ENCODE measurements at places on chromosomes 6 and 20. TPM values are rescaled to one million over a fixed set of nuclear protein-coding genes. Genes with fewer than 3 reads are reported as not detected.

The BPIFA1 gene
- not detected for total RNA-seq

The UTRN gene
- total RNA-seq = 62.1 TPM

The ZSCAN26 gene
- total RNA-seq = 12.0 TPM

The KCNQ2 gene
- total RNA-seq = 11.5 TPM

The SLC35D3 gene
- not detected for total RNA-seq

The LYRM2 gene
- 33.7 TPM for total RNA-seq

The SOX18 gene
- total RNA-seq = 0.60 TPM

The THBD gene
- 14.2 TPM for total RNA-seq

The FERMT1 gene
- total RNA-seq = 10.9 TPM

The C20orf141 gene
- total RNA-seq = not detected

GRCh38 chr6:112563368-112563767, 216.2 kb downstream of the RFPL4B start:
- peak overlapping the region; percentile 7 for H3K4me3 ChIP-seq
- no peaks in the 10 kb centered on the region for H3K36me3 ChIP-seq
- peaks cover 18% of the 10 kb centered on the region for H3K4me1 ChIP-seq
- peak overlapping the region; percentile 67 for H3K27ac ChIP-seq

GRCh38 chr20:17625246-17626051, 55.6 kb downstream of the DSTN start:
- no peak overlapping the region for H3K4me3 ChIP-seq
- DNase-seq = no peak
- no peaks in the 10 kb centered on the region for H3K27me3 ChIP-seq
- no peaks in the 10 kb centered on the region for H3K4me1 ChIP-seq
- H3K27ac ChIP-seq = no peak overlapping the region
- H3K36me3 ChIP-seq = peaks cover 33% of the 10 kb centered on the region

GRCh38 chr6:135202836-135203235, 21.7 kb downstream of the MYB start:
- no peaks in the 10 kb centered on the region for H3K36me3 ChIP-seq
- no peak overlapping the region for H3K27ac ChIP-seq
- no peaks in the 10 kb centered on the region for H3K27me3 ChIP-seq
- DNase-seq = no peak

DNA sequence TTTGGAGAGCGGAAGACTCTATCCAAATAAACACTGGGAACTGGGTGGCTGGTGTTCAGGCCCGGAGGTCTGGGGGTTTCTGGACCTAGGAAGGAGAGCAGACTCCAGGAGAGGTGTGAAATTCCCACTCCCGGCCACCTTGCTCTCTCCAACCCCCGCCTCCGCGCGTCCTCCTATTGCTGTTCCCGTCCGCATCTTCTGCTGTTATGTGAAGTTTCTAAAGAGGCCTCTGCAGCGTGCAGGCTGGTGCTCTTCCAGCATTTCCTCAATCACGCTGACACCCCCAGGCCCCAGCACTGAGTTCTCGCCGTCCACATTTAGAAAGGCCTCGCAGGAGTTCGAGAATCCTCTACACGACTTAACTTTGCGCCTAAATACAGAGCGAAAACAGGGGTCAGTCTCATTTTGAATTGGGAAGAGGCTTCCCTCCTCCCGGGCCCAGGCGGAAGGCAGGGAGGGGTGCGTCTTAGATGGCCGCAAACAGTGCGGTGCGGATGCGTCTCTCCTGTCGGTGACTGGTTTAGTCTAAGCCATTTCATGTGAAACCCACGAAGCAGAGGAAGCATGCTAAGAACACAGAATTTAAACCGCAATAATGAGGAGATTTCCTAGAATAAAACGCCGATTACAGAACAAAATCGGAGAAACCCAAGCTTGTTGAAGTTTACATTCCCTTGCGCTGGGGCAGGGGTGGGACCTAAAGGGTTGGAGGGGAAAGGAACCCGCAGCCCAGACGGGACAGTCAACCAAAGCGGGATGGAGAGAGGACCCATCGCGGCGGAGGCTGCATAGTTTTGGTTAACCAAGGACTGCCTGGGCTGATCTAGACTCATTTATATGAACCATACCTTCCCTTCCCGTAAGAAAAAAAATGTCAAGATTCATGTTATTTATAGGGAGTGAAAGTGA, 4.0 kb upstream of the FOXF2 start:
- no peak overlapping the region for H3K27ac ChIP-seq
- H3K27me3 ChIP-seq = peaks cover 81% of the 10 kb centered on the region
- no peaks in the 10 kb centered on the region for H3K36me3 ChIP-seq
- DNase-seq = no peak

- no peaks in the 10 kb centered on the region for H3K4me1 ChIP-seq
- peaks cover 2% of the 10 kb centered on the region for H3K27me3 ChIP-seq
- no peaks in the 10 kb centered on the region for H3K36me3 ChIP-seq
- no peak overlapping the region for H3K27ac ChIP-seq
These were observed 471.5 kb downstream of the EPM2A start for GRCh38 chr6:145263778-145264211.

DNA sequence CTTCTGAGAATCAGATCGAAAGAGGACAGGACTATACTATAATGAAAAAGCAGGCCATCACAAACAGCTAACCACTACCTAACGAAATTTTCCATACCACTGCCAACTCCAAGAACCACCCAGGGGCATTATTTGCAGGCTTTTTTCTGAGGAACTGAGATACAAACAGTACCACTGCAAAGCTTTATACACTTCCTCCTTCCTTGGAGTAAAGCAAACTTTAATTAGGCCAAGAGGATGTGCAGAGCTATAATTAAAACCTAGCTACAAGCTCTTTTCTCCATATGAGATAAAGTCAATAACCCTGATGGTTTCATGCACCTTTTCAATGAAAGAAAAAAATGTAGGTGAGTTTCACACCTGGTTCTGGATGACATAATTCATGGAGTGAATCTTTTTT, 68.5 kb downstream of the ELOVL5 start:
- peaks cover 12% of the 10 kb centered on the region for H3K36me3 ChIP-seq
- no peak overlapping the region for H3K27ac ChIP-seq
- no peak overlapping the region for H3K4me3 ChIP-seq

- no peak for DNase-seq
- H3K4me1 ChIP-seq = no peaks in the 10 kb centered on the region
- no peaks in the 10 kb centered on the region for H3K36me3 ChIP-seq
- no peak overlapping the region for H3K27ac ChIP-seq
These were observed 138.8 kb upstream of the LAMA2 start for GRCh38 chr6:128743974-128744765.

DNA sequence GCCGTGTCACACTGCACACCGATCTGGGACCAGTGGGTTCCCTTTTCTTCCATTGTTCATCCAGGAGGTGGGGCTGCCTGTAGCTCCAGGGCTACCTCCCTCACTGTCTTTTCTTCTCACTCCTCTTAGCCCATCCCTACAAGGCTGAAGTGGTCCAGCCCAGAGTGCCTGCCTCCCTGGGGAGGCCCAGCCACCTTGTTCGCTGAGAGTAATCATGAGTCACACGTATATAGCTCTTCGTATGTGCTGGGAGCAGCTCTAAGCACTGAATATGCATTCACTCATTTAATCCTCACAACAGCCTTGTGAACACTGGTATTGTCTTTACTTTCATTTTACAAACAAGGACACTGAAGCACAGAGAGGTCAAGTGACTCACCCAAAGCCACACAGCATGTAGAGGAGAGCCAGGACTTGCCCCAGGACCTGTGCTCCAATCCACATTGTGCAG, 14.7 kb upstream of the CCDC167 start:
- DNase-seq = peak; percentile 44
- no peaks in the 10 kb centered on the region for H3K36me3 ChIP-seq
- no peak overlapping the region for H3K27ac ChIP-seq
- H3K4me1 ChIP-seq = peaks cover 10% of the 10 kb centered on the region
- no peak overlapping the region for H3K4me3 ChIP-seq
- H3K27me3 ChIP-seq = peaks cover 26% of the 10 kb centered on the region

- no peak overlapping the region for H3K27ac ChIP-seq
- no peaks in the 10 kb centered on the region for H3K36me3 ChIP-seq
- H3K4me3 ChIP-seq = no peak overlapping the region
- H3K4me1 ChIP-seq = no peaks in the 10 kb centered on the region
- no peaks in the 10 kb centered on the region for H3K27me3 ChIP-seq
These were observed 186.1 kb downstream of the TASP1 start for GRCh38 chr20:13452470-13453124.

DNA sequence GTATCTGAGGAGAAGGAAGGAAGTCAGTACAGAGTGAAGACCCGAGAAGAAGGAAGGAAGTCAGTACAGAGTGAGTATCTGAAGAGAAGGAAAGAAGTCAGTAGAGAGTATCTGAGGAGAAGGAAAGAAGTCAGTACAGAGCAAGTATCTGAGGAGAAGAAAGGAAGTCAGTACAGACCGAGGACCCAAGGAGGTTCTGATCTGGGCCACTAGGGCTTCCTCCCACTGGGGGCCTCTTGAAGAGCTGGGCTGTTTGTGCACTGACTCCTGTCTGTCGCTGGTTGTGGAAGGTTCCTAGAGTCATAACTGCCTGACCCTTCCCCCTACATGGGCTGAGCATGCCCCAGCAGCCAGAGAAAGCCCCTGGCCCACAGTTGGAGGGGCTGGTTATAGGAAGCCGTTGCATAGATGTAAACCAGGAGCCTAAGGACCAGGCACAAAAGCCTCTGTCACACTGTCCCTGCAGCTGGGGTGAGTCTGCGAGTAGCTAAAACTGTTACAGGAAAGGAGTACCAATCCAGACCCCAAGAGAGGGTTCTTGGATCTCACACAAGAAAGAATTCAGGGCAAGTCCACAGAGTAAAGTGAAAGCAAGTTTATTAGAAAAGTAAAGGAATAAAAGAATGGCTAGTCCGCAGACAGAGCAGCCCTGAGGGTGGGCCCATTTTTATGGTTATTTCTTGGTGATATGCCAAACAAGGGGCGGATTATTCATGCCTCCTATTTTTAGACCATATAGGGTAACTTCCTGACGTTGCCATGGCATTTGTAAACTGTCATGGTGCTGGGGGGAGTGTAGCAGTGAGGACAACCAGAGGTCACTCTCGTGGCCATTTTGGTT, 395.9 kb downstream of the PREX1 start:
- H3K4me3 ChIP-seq = no peak overlapping the region
- peak; percentile 41 for DNase-seq
- H3K36me3 ChIP-seq = no peaks in the 10 kb centered on the region
- no peak overlapping the region for H3K27ac ChIP-seq
- H3K4me1 ChIP-seq = no peaks in the 10 kb centered on the region

DNA sequence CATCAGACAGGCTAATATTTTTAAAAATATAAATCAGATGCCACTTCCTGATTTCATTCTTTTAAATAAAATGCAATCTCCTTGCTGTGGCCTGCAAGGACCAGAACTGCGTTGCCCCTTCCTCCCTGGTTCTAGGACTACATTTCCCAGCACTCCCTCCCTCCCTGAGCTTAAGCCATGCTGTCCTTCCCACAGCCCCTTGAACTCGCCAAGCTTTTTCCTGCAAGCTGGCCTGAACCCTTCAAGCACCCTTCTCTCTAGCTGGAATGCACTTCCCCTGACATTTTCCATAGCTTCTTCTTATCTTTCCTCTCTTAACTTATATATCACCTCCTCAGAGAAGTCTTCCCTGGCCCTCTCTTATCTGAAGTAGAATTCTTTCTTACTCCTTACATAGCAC, 6.1 kb upstream of the DOK5 start:
- H3K36me3 ChIP-seq = no peaks in the 10 kb centered on the region
- no peak overlapping the region for H3K27ac ChIP-seq
- no peaks in the 10 kb centered on the region for H3K27me3 ChIP-seq

DNA sequence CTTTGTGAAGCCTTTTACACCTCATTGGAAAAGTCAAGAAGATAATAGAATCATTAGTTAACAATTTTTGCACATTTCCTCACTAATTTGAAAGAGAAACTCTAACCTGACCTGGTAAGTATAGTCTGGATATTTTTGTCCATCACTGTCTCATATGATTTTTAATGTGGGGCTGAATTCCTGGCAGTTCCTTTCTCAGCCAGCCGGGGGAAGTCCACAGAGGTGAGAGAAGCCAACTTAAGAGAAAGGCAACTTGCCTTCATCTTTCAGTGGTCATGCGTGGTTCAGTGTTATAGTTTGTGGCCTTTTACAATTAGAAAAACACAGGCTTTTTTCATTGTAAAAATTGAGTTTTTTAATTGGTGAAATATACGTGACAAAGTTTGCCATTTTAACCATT, 80.6 kb downstream of the CDYL start:
- no peaks in the 10 kb centered on the region for H3K27me3 ChIP-seq
- DNase-seq = no peak
- no peak overlapping the region for H3K27ac ChIP-seq
- no peak overlapping the region for H3K4me3 ChIP-seq

- H3K27me3 ChIP-seq = no peaks in the 10 kb centered on the region
- H3K4me3 ChIP-seq = no peak overlapping the region
- DNase-seq = no peak
- H3K27ac ChIP-seq = no peak overlapping the region
- H3K4me1 ChIP-seq = peaks cover 11% of the 10 kb centered on the region
- no peaks in the 10 kb centered on the region for H3K36me3 ChIP-seq
These were observed 38.1 kb downstream of the FAM50B start for GRCh38 chr6:3887150-3887700.

DNA sequence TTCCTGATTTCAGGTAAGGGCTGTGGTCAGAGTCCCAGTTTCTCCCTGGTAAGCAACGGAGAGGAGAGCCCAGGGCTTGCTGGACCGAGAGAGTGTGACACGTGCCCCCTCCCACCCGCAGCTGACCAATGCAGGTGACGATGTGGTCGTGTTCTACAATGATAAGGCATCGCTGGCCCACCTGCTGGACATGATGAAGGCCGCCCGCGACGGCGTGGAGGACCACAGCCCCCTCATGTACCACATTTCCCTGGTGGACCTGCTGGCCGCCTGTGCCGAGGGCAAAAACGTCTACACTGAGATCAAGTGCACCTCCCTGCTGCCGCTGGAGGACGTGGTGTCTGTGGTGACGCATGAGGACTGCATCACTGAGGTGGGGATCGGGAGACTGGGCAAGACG, 31.7 kb downstream of the UQCC2 start:
- H3K27me3 ChIP-seq = no peaks in the 10 kb centered on the region

DNA sequence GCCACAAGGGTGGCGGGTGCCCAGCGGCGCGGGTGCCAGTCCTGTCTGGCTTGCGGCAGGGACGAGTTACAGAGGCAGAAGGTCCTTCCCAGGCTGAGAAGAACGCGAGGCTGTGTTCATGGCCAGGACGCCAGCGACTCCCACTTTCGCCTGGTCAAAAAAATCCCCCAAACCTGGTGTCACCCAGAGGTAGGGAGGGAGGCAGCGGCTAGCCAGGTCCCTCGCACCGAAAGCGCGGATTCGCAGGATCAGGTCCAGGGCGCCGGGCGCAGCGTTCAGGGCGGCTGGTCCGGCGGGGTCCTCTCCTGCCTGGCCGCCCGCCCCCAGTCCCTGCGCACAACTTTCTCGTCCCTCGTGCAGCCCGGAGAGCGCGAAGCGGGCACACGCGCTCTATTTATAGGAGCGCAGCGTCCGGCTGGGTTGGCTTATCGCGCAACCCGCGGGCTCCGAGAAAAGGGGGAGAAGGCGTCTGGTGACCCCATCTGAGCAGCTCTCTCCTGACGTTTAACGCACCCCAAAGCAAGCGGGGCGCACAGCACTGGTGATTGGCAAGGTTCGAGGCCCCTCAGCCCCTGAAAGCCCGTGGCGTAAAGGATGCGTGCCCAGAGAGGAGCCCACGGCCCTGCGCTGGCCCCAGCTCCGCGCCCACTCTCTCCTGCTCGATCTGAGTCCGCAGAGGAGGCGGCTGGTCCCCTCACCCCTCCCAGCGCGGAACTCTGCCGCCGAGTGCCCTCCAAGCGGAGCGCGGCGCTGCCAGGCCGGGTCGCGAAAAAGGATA, 519 bp downstream of the CBLN4 start:
- H3K36me3 ChIP-seq = no peaks in the 10 kb centered on the region
- peaks cover 9% of the 10 kb centered on the region for H3K27me3 ChIP-seq
- H3K27ac ChIP-seq = no peak overlapping the region
- no peak overlapping the region for H3K4me3 ChIP-seq
- DNase-seq = no peak

- no peaks in the 10 kb centered on the region for H3K27me3 ChIP-seq
- no peak overlapping the region for H3K27ac ChIP-seq
- H3K36me3 ChIP-seq = no peaks in the 10 kb centered on the region
- peaks cover 7% of the 10 kb centered on the region for H3K4me1 ChIP-seq
- no peak overlapping the region for H3K4me3 ChIP-seq
These were observed 304.7 kb downstream of the SOX4 start for GRCh38 chr6:21898107-21898796.

All from astrocyte (in vitro differentiated cells and primary cell).